IMR-90 (cell line): ENCODE measurements at places on chromosomes 5 and 9. TPM values are rescaled to one million over a fixed set of nuclear protein-coding genes. Genes with fewer than 3 reads are reported as not detected.
A peak's percentile ranks its signal among the peaks of the same experiment; 100 is the strongest.

DMRT3 gene
- not detected in 2 replicates for polyA plus RNA-seq

HTR4 gene
- not detected in 2 replicates for polyA plus RNA-seq

ECM2 gene
- 0.26 TPM in 2 replicates for polyA plus RNA-seq

DCTN3 gene
- 183 and 186 TPM in 2 replicates for polyA plus RNA-seq

DNAI1 gene
- polyA plus RNA-seq = not detected in 2 replicates

KIF4B gene
- polyA plus RNA-seq = 0.03 TPM in 2 replicates

PRSS3 gene
- 7.0 and 7.7 TPM in 2 replicates for polyA plus RNA-seq

DNA sequence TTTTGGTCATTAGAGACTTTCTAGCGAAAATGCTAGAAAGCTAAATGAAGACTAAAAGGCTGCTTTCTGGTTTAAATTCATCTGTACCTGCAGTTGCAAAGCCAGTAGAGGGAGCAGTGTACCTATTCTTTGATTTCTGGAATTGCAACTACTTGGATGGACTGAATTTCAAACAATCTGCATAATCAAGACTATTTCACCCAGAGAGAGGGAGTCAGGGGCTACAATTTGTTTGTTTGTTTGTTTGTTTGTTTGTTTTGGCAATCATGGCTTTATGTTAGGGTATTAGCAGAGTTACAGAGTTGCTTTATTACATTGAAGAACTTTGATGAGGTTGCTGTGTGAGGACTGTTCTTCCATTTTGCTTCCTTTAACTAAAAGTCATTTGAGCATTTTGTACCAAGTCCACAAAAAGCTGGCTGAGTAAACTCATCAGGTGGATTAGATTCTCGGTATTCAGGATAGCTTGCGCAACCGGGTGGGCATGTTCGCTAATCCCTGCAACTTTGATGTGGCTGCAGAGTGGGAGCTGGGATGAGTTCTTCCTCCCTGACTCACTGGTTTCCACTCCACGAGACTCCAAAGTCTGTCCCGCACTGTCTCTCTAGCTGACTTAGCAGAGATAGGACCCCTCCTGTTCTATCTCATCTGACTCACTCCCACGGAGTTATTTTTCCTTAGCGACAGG is 80.0 kb upstream of the TUT7 start:
- DNase-seq = peak; percentile 79

DNA sequence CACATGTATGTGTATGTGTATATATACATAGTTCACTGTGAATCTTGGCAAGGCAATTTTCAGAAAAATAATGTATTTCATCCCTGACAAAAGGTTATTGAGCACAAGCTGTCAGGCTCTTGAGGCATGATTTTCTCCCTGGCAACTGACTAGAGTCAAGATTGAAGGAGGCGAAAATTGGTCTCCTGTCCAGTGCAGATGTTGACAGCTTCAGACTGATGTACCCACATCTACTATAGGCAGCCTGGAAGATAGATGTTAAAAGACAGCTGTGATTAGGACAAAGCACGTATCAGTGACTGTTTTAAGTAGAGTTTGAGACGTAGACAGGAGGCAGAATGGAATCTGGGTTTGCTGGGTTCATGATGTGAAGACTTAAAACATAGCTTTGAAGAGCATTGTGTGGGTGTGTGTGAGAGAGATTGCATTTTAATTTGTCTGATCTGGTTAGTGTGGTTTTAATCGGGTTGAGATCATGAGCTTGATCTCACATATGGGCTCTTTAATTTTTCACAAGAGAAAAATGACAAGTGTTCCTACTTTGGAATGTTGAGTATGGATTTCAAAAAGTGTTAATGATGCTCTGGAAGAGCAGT is 39.1 kb downstream of the CTNNA1 start:
- DNase-seq = no peak

GRCh38 chr5:139022528-139022927 is 147.4 kb upstream of the LRRTM2 start:
- DNase-seq = no peak

DNA sequence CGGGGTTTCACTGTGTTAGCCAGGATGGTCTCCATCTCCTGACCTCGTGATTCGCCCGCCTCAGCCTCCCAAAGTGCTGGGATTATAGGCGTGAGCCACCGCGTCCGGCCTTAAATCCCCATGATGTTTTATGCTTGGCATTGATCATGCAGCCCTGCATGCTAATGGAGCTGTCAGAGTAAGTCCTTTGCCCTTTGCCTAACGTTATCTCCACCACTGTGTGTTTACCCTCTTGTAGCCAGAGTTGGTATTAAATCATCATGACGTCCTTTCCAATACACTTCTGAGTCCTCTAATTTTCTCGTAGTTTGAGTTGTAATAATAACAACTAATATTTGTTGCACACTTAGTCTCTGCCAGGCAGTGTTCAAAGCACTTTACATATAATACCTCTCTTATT is 57.2 kb upstream of the ZFAND5 start:
- no peak for DNase-seq

- no peak for DNase-seq
These were observed 95.3 kb upstream of the VLDLR start for GRCh38 chr9:2526071-2526828.

GRCh38 chr5:175885813-175886212 is 14.4 kb downstream of the CPLX2 start:
- DNase-seq = no peak

DNA sequence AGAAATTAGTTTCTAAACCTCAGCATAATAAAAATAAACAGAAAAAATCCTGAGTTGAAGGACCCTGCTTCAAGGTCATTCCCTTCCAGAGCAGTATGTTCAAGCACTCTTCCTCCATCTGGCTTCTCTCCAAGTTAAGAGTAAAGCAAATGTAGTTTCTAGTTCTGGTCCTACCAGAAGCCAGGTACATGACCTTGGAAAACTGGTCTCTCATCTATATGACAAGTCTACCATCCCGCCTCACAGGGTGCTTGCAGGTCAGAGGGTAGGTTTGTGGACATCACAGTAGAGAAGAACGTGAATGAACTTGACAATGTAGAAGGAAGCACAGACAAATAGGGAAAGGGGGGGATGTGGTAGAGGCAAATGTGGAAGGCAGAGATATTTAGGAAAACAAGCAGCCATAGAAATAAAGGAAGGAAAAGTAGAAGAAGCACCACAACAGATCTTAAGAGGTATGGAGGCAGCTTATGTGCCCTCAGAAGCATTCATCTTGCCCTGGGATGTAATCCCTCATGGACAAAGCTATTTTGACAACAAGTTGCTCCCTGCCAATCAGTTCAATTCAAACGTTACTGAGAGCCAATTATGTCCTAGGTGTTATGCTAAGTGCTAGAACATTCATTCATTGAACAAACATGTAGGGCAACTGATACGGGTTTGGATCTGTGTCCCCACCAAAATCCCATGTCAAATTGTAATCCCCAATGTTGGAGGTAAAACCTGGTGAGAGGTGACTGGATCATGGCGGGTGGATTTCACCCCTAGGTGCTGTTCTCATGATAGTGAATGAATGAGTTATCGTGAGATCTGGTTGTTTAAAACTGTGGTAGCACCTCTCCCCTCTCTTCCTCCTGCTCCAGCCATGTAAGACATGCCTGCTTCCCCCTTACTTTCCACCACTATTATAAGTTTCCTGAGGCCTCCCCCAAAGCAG is 23.7 kb upstream of the CTNNAL1 start:
- no peak for DNase-seq

DNA sequence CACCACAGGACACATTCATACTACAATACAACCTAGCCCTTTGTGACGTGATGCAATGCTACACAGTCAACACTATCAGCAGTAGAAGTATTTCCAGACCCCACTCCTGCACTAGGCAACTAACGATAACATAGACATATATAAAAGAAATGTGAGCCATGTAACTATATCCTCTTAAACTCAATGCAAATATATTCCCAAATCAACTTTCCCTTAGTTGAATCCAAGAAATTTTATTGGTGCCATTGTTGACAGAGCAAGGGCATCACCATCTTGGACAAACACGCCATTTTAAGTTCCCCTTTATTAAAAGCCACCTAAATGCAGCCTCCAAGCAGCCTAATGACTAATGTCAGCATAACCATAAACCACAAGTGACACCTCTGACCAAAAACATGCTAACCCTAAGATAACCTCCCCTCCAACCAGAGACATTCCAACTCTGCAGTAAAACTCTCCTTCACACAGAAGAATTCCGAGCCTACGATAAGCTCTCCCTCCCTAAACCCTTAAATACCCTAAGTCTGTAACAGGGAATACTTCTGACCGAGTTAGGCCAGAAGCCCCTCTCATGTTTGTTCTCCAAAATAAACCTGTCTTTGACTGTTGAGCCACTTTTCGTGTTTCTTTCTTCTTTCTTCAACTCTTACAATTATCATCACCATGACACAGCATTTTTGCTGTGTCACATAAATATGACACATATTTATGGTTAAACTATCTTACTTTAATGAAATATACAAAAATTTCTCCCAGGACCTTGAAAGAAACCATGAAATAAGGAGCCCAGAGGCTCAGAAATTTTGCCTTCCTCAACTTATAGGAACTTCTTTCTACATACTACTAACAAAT is 1497.8 kb downstream of the EFNA5 start:
- DNase-seq = peak; percentile 8

DNA sequence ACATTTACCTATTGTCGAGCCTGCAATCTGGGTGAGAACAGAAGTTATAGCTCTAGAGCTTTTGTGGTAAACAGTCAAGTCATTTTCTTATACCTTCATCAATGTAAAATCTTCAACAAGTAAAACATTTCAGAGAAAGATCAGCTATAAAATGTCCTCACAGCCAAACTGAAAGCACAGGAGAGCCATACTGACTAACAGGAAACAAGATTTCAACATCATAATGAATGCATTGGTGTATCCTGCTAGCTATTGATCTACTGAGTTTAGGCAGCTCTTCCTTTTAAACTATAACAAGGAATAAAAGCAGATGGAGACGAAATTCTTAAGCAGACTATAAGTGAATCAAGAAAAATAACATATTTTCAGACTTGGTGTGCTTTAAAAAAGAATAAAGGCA is 1522.9 kb upstream of the WWC1 start:
- DNase-seq = no peak

DNA sequence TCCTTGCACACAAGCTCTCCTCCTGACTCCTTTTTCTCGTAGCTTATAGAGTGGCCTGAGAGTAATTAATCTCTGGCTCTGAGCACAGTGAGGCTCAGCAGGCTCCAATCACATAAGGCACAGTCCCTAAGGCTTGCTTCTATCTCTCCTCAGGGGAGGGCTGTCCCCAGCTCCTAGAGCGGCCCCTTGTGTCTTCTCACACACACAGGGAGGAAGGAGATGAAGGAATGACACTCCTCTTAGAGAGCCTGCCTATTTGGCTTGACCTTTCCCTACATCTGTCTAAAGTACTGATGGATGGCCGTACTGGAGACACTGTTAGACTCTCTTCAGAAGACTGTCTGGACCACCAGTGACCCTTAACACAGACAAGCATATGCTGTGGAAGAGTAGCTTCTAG is 12.9 kb downstream of the TAS2R1 start:
- no peak for DNase-seq

DNA sequence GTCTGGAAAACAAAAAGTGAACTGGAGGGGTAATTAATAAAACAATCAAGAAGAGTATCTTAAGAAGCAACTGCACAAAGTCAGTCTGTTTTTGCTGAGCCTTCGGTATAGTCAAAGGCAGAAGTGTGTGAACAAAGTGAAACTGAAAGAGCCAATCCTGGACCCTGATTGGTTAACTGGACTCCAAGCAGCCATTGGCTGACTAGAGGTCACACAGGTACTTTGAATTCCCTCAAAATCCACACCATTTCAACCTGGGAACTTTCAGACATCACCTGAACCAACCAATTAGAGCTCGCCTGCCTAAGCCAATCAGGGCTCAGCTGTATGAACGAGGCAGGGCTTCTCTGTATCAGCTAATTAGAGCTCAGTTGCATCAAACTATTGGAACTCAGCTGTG is 286.7 kb downstream of the TLE4 start:
- peak; percentile 17 for DNase-seq

DNA sequence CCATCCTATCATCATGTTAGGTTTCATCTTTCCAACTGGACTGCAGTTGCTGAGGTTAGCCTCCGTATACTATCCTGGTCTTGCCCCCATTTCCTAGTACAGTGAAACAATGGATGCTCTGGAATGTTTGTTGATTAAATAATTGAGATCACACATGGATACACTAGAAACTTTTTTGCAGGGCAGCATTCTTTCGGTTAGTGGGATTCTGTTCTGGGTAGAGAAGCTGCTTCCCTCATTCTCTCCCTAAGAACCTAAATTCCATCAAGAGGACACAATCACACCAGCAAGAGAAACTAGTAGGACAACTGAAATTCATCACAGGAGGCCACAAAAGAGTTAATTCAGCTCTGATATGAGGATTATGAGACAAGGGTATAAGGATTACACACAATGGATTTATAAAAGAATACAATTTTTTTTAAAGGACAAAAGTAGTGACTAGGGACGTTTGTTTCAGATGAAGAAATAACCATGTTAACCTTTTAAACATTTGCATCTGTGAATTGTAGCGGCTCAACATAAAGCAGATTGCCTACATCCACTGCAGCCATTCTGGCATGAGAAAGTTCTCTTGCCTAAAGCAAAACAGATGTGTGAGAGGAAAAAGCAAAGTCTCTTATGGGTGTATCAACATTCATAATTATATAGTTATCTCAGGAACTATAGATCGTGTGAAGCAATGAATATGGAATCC is 162.7 kb upstream of the LHFPL2 start:
- no peak for DNase-seq

GRCh38 chr9:23557689-23558088 is 268.4 kb downstream of the ELAVL2 start:
- DNase-seq = no peak

- no peak for DNase-seq
These were observed 105.2 kb upstream of the RAI14 start for GRCh38 chr5:34550964-34551363.

DNA sequence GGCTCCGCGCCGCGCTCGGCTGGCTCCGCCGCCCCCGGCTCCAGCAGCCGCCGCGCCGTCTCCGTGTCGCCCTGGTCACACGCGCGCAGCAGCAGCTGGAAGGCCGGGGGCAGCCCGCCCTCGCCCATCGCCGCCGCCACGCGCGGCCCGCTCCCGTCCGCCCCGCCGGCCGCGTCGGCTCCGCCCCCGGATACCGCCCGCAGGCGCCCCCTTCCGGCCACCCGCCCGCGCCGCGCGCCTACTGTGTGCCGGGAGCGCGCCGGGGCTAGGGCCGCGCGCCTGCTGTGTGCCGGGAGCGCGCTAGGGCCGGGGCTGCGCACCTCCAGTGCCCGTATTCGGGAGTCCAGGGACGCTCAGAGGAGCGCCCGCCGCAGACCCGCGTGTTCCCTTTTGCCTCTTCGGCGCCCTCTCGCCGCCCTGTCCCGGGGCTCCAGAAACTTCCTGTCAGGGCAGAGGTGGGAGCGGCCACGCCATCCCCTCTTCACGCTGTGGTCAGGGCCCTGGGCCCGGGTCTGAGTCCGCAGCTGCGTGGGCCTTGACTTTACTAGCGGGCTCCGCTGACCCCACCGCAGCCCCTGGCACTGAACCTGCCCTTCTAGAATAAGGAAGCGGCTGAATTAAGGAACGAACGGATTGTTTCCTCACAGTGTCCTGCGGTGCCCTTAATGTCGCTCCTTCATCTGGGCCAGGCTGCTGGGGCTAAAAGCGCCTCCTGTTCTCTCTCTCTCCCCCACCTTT is at the start of gene ANKS6:
Gene ANKS6, minus strand, starts transcription at position 192 of the 738 bp plus-strand sequence. Its CDS starts 64 bp downstream, at position 128.
- peak; percentile 65 for DNase-seq

DNA sequence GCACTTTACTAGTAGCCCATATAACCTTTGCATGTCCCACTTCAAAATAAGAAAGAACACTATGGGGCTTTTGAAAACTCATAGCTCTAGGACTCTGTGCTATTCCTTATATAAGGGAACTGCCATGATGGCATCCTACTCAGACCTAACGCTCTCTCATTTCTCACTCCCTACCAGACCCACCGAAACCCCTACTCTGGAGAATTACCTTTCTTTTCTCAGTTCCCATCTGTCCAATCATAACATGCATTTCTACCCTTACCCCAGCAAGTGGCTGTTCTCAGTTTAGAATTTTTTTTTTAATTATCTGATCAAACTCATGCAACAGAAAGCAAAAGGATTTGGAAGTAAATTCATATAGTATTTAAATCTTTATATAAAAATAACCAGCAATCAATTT is 27.3 kb downstream of the CARNMT1 start:
- DNase-seq = no peak
